ENCODE measurements at places on chromosomes 5 and 9.

DNA sequence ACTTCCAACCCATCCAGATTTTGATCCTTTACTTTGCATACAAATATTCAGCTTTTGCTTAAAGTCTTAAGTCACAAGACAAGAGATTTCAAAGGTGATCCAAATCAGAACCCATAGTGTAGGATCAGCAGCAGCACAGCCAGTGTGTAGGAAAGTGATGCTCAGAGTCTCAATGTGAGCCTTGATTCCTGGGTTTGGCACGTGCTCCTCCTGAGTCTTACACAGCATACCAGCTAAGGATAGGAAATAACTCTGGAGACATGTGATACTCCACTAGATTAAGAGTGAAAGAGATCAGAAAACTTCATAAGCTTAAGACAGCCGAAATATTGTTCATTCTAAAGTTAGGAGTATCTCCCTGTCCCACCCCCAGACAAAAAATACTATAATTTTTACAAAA, 344.9 kb downstream of the SEMA5A start:
- no peak for DNase-seq

GRCh38 chr9:123318961-123319421, 37.0 kb upstream of the CRB2 start:
- DNase-seq: no peak

DNA sequence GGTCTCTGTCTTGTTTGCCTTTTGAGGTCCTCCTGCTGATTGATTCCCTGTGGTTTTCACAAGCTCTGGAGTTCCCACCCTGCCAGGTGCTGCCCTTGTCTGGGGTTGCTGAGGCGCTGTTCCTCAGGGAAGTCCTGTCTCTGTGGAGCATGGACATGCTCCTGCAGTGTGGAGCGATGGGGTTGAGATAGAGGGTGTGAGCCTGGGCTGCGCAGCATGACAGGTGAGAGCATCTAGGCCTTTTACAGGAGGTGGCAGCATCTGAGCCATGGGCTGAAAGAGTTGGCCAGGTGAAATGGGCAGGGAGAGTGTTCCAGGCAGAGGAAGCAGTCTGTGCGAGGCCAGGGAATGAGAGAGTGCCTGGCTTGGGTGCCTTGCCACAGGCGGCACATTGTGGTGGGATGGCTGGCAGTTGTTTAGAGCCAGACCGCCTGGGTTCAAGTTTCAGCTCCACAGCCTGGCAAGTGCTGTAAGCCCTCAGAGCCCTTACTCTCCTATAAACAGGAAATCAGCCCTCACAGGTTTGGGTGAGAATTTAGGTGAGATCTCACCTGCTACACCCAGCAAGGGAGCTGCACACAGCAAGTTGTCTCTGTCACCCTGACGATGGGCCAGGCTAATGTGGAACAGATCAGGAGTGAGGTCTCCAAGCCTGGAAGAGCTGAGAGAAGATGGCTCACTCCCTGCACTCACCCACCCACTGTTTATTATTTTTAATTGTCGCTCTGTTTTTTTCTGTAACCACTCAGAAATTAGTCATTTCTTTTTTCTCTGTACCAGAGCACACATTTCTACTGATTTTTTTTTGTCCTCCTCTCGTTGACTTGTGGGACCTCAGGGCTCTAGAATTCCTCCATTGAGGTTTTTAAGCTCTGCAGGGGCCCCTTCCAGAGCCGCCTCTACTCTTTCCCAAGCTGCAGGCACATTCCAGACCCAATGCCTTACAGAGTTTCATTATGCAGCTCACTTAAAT, 19.6 kb downstream of the TCOF1 start:
- DNase-seq: no peak

GRCh38 chr9:109520475-109521132, 22.5 kb upstream of the PTPN3 start:
- peak; percentile 18 for DNase-seq

DNA sequence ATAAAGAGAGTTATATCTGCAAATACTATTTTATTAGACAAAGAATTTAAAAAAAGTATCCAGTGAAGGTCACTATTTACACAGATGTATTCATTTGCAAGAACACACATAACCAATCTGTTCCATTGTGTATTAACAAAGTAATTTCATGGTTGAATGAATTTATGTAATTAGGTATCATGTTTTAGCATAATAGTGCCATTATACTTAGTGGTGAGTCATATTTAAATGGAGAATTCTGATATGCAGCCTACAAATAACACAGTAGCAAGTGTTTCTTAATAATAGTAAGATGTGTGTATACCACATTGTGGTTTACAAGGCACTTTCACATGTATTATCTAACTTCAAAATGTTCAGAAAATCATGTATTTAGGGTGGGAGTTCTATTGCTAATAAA, 1028.5 kb upstream of the ACO1 start:
- no peak for DNase-seq

- DNase-seq: no peak
Observed at GRCh38 chr9:37575001-37575400, 1.2 kb downstream of the FBXO10 start.

DNA sequence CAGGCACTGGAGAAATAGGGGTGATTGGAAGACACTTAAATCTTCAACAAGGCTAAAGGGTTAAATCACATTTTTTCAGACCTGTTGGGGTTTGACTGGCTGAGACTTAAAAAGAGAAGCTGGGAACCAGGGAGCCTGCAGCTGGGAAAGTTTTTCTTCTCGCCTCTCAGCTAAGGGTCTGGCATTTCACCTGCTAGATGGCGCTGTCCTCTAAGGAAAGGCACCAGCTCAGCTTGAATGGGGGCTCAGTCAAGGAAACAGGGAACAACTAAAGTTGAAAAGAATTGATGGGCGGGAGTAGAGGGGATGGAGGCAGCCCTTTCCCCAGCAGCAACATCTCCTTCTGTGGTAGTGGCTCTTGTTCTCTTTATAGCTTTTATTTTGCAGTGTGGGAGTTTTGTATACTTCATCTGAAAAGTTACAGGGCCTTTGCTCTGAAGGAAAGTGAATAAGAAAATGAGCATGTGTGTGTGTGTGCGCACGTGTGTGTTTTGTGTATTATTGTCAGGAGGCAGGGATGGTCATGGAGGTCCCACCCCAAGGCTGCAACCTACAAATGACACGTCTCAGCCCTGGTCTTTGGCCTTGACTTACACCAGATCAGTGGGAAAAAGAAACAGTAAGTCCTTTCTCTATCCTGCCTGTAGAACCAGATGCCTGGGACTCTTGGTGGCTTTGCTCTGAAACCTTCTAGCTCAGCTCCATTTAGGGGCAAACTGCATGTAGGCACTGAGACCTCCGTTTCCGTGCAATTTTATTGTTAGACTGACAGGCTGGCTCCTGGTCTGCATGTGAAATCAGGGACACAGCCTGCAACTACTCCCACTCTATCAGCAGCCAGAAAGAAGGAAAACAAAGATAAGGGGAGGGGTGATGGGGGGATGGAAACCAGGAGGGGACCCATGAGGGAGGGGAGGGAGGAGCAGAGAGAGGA, 316.2 kb upstream of the CLINT1 start:
- DNase-seq: peak; percentile 31

- no peak for DNase-seq
Observed at GRCh38 chr5:142324136-142324870, 518 bp downstream of the SPRY4 start.

- DNase-seq: no peak
Observed at GRCh38 chr5:343461-344401, 22.2 kb downstream of the AHRR start.
